Jurkat, Clone E6-1 (cell line): ENCODE measurements at places on chromosomes 13 and 19.

DNA sequence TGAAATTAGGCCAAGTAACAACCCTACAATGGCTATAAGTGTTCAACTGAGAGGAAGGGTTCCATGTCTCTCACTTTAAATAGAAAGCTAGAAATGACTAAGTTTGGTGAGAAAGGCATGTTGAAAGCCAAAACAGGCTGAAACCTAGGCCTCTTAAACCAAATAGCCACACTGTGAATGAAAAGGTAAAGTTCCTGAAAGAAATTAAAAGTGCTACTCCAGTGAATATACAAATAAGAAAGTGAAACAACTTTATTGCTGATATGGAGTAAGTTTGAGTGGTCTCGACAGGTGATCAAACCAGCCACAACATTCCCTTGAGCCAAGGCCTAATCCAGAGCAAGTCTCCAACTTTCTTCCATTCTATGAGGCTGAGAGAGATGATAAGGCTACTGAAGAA, 209.6 kb downstream of the KLF12 start:
- no peak for DNase-seq

GRCh38 chr13:114020750-114021463, 47.0 kb upstream of the C13orf46 start:
- DNase-seq: no peak

DNA sequence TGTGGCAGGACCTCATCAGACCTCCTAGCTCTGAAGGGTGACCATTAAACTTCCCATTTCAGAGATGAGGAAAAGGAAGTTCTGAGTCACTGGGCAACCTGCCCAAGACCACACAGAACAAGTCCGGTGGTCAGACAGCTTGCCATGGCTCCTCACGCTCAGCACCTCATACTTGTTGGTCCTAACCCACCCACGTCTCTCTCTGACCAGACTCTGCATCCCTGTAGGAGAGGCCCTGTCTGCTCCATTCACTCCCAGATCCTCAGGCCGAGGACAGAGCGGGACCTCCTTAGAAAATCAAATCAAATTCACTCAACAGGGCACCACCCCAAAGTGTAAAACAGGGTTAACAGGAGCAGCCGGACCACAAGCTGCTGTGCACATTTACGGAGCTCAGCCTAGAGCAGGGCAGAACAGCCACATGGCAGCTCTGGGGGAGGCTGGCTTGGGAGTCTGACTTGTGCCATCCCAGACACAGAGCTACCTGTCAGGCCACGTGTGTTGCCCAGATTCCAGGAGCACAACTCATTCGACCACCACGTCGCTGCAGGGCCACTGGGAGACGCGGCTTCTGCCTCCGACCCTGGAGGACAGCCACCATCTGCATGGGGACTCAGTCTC, 1.7 kb downstream of the MIER2 start:
- no peak for DNase-seq

DNA sequence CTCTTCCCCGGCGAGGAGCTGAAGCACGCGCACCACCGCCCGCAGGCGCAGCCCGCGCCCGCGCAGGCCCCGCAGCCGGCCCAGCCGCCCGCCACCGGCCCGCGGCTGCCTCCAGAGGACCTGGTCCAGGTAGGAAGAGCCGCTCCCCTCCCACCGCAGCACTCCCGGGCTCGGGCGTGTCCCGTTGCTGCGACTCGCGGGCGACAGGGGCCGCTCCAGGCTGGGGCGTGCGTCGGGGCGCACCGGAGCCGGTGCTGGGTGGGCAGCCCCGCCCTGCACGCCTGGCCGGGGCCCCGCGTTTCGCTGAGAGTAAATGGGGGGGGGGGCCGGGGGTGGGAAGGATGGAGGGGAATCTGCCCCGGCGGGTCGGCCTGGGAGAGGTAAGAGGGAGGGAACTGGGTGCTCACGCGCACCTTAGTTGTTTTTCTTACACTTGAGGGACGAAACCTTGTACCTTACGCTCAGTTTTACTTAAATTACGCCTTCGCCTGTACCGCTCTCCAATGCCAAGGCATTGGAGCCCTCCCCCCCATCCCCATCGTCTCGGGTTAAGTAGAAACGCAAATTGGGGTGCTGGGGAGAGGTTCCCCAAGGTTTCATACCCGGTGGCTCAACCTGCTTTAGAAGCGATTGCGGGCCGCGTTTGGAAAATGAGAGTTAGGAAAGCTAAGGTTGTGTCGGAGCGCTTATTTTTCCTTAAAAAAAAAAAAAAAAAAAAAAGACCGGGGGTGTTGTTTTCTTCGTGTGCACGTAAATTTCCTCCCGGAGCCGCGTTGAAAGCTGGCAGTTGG, 850 bp downstream of the KLF5 start:
- DNase-seq: no peak

DNA sequence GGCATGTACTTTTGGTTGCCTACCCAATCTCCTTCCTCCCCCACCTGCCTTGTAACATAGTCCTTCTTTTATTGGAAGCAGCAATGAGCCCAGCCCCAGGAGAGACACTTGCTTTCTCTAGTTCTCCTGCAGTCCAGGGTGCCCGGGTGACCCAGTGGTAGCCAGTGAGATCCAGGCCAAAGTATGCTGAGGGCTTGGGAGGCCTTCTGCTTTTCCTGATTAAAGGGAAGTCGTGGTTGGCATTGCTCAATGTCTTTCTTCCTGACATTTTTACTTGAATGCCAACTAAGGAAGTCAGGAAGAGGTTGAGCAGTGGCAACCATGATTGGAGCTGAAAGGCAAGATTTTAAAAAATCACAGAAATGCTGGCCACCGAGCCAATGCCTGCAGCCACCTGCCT, 25.7 kb downstream of the CNMD start:
- DNase-seq: no peak

DNA sequence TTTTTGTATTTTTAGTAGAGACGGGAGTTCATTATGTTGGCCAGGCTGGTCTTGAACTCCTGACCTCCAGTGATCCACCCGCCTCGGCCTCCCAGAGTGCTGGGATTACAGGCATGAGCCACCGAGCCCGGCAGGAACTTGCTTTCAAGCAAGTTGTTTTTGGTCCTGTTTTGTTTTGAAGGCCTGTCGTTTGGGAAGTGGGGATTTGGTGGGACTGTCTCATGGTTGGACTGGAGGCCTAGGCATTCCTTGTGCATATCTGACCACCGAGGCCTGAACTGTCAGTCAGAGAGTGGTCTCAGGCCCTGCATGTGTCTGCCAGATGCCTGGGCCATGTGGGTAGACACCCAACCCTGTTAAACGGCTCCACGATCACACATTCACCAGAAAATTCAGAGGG, 26.3 kb downstream of the UBXN6 start:
- no peak for DNase-seq

- no peak for DNase-seq
Observed at GRCh38 chr13:30325668-30326067, 18.3 kb upstream of the KATNAL1 start.

- no peak for DNase-seq
Observed at GRCh38 chr13:27495551-27495950, 45.2 kb upstream of the MTIF3 start.

DNA sequence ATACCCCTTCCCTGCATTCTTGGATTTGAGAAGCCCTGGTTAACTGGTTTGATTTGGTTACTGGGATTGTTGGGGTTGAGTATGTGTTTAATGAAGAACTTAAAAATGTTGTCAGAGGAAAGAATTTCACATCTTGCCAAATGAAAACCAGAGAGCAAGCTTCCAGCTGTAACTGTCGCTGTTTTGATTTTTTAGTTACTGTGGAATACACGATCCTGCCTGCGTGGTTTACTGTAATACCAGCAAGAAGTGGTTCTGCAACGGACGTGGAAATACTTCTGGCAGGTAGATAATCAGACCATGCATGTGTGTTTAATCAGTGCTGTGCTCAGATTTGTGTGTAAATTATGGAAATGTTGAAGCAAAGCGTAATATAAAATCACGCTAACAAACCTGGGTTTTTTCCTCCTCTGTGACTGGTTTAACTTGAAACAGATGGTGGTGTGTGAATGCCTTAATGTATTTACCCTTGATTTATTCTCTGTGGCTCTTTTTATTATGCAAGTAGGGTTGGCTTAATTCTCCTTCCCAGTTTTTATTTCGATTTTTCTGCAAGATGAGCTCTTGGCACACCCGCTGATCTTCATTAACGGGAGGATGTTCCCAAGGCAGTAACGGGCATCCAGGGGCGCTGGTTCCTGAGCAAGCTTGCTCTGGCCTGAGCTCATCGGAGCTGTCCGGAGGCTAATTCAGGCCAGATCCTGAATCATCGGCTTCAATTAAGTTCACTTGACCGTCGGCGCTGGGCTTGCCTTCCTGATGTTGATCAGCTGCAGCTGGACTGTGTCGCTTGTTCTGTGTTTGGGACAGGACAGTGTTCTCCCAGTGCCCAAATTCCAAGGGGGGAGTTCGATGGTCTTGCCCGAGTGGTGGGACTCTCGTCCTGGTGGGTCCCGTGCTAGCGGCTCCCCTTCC, 16.0 kb downstream of the UPF1 start:
- no peak for DNase-seq

GRCh38 chr19:49110567-49110966, 3.6 kb upstream of the LIN7B start:
- DNase-seq: no peak

DNA sequence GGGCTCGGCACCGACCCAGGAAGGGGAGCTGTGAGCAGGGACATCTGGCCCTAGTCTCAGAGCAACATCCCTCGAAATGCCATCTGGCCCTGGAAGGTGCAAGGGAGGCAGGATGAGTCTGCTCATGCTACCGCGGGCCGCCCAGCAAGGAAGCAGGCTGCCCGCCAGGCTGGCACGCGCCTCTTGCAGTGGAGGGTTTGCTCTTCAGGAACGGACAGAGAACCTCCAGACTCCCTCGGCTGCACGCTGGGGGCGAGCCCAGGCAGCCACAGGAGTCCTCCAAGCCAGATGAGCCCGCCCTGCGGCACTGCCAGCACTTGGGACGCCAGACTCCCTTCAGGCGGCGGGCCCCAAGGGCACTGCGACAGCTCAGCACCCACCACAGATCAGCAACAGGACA, 10.1 kb upstream of the ATP8B3 start:
- no peak for DNase-seq

GRCh38 chr19:10168386-10168948, 26.3 kb downstream of the DNMT1 start:
- DNase-seq: no peak

DNA sequence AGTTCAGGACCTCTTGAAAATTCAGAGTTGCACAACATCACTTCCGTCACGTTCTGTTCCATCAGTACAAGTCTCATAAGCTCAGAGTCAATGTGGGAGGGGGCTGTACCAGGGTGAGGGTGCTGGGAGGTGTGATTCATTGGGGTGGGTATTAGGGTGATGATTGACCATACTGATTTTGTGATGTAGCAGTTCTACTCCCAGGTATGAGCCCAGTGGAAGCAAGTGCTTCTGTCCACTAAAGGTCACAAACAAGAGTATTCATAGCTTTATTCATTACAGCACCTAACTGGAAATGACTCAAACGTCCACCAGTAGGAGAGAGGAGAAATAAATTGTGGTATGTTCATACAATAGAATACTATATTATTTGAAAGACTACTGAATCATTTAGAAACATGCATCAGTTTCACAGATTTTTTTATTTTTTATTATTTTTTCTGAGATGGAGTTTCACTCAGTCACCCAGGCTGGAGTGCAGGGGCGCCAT, 12.1 kb upstream of the UPF3A start:
- no peak for DNase-seq

GRCh38 chr13:98826146-98826545, 73.7 kb upstream of the SLC15A1 start:
- DNase-seq: peak; percentile 22

DNA sequence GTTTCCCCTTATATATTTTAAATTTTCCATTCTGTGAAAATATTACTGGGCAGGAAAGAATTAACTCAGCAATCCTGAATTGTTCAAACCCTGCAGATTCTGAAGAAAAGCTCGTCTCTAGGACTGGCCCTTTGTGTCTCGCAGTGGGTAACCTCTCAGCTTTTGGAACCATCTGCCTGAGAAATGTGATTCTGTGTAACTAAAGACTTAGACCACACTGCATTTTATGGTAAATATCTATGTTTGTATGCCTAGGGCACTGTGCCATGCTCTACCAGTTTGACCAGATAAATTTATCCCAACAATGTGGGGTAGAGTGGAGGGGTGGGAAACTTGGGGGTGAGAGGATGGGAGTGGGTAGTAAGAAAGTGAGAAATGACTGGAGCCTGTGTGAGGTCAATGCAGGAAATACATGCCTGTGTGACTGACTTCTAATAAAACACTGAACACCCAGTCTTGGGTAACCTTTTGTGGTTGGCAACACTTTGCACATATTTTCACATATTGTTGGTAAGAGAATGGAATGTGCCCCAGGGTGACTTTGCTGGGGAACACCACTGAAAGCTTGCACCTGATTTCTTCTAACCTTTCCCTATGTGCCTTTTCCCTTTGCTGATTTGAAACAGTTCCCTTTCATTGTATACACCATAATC, 1181.9 kb downstream of the OLFM4 start:
- no peak for DNase-seq

GRCh38 chr19:16051254-16052025, 24.9 kb upstream of the TPM4 start:
- DNase-seq: peak; percentile 79

GRCh38 chr13:95182570-95183265, 118.5 kb downstream of the ABCC4 start:
- no peak for DNase-seq

- DNase-seq: no peak
Observed at GRCh38 chr13:43894438-43894837, 14.7 kb downstream of the LACC1 start.

- DNase-seq: no peak
Observed at GRCh38 chr13:98939660-98940191, 38.1 kb downstream of the DOCK9 start.

DNA sequence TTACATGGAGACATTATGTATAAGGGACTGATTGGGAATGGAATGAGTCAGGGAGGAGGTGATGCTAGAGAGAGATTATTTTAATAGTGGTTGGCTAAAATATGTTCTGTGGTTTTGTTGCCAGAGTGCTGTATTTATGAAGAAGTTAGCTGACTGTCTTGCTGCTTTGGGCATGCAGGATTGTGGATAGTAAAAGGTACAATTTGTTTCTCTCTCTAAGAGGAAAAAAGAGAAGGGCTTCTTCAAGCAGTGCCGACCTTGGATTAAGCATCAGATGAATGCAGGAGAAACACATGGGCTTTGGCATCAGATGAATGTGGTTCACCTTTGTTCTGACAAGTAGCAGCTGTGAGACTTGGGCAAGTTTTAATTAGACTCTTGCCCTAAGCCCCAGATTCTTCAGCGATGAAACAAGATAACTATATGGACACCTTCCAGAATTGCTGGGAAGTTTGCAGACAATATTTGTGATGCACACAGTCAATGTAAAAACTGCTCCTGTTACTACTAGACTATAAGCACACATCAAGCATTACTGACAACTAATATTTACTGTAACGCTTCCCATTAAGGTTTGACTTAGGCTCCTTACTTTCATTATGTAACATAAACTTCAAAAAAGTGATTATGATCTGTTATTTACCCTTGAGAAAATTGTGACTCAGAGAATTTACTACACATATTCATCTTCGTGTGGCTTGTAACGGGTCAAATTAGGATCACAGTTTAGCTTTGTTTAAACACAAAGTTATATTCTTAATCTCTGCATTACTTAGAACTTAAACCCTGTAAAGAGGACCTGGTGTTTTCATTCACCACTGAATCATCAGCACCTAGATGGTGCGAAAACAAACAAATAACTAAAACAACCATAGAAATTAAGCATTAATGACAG, 824.0 kb downstream of the PCDH9 start:
- no peak for DNase-seq

GRCh38 chr13:88745011-88745410, 1073.8 kb downstream of the SLITRK5 start:
- DNase-seq: no peak
